Stimulated activated CD8-positive, alpha-beta memory T cell treated with anti-CD3 and anti-CD28 coated beads, Interleukin-4, amount 100 ng/mL, for 4 hours (primary cell): ENCODE measurements at places on chromosomes 4 and X.

DNA sequence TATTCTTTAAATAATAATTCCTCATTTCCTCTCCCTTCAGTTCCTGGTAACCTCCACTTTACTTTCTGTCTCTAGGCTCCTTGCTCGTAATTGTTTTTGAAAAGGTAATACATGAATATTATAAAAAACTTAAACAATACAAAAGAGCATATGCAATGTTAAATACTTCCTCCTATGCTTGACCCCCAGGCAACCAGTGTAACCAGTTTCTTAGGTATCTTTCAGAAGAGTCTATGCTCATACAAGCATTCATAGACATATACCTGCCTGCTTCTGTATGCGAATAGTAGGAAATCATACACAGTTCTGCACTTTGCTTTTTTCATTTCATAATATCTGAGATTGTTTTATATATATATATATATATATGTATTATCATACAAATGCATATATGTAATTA is 2.6 kb upstream of the MID2 start:
- no peak for DNase-seq

DNA sequence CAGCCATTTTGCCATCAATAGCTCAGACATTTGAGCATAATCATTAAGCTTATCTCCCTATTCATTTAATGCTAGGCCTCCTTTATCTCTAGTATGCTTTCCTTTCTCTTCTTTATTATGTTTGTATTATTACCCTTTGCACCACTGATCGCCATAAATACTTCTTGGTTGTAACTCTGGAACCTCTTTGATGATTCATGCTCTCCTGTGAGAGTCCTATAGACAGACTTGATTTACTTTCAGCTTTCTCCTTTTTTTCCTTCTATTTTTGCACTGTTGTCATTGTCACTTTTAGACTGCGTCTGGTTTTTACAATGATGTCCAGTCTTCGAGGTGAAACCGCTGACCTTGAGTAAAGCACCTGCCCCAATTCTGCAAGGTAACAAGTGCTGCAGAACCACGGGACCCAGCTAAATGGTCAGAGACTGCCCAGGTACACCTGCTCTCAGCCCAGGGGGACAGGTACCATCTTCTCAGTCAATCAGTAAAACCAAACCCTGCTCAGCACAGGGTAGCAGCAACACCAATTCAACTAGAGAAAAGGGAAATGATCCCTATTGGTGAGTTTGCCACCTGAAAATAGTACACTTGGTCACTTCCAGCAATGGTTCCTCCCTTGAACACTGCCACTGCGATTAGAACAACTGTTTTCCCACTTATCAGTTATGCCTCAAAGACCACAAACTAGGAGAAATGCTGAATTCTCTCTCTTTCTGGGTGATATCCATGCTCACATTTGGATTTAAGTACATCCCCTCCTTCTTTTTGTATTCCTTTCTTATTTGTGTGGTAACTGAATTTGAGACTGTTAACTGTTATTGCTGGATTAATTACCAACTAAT is 125.1 kb downstream of the MAML3 start:
- no peak for DNase-seq

DNA sequence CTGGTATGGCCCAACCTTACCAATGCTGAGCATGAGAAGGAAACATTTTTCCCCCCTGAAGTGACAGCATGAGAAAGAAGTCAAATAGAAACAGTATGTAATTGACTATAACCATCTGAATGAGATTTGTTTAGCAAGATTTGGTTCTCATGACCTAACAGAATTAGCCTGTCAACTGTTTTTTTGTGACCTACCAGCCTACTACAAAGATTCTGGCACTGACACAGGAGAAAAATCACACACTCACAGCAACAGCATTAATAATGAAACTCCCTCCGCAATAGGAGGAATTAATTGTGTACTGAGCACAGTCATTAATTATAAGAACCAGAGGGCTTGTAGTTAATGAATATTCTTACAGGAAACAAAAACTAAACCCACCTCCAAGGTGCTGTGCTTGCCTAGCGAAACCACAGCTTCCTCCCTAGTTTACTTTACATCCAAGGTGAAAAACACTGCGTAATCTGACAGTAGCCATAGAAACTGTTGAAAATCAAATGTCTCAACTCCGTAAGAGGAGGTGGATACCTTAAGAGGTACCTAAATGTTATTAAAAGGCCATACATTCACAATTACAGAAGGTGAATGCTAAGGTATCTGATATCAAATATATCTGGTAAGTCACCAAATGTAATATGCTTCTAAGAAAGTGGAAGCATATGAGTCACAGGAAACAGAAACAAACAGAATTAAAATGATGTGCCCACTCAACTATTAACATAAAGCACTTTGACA is 34.9 kb downstream of the MMRN1 start:
- DNase-seq: no peak

- no peak for DNase-seq
Measured at GRCh38 chr4:101081695-101082369, 265.5 kb downstream of the PPP3CA start.

GRCh38 chr4:19298998-19299397 is 952.7 kb upstream of the SLIT2 start:
- no peak for DNase-seq

GRCh38 chr4:11589676-11590075 is 161.0 kb upstream of the HS3ST1 start:
- no peak for DNase-seq

- no peak for DNase-seq
Measured at GRCh38 chr4:101148551-101148950, 198.8 kb downstream of the PPP3CA start.

DNA sequence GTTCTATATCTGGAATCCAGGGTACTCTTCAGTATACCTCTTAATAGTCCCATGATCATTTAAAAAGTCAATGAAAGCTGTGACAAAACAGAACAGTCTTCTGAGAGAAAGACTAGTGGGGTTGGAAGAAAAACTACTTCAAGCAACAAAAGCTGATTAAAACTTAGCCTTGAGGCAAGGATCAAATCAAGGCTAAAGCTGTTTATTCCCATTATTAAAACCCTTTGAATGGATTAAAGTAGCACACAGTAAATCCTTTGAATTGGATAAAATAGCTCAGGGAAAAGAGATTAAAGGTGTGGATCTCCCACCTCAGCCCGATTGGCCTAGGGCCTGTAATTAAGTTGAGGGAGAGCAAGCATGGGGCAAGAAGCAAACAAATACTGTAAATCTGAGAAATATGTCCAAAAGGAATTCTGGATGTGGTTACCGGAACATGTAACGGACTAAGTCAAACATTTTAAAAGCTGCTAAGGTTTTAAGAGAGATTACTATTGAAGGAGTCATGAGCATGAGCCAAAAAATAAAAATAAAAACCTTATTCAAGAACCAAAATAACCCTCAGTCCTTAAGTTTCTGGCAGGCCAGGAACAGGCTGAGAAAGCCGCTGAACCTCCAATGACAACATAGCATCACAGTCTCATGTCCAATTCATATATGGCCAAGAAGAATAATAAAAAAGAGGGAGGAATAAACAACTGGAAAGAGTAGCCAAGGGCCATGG is 257.3 kb upstream of the NEIL3 start:
- DNase-seq: no peak

GRCh38 chrX:63746278-63746677 is 38.7 kb downstream of the ARHGEF9 start:
- DNase-seq: no peak

DNA sequence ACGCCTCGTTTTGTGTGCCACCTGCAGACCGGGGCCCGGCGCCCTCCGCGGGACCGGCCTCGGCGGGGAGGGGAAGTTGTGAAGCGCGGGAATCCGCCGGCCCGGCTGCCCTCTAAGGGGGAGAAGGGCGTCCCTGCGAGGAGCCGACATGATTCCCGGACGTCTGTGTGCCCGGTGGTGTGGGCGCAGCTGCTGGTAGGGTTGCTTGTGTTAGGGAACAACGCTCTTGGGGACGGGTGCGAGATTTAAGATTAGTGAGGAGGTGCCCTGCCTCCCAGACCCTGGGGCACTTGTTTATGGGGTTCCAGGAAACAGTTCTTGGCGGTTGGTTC is 627 bp downstream of the CDKN2AIP start:
- DNase-seq: no peak

DNA sequence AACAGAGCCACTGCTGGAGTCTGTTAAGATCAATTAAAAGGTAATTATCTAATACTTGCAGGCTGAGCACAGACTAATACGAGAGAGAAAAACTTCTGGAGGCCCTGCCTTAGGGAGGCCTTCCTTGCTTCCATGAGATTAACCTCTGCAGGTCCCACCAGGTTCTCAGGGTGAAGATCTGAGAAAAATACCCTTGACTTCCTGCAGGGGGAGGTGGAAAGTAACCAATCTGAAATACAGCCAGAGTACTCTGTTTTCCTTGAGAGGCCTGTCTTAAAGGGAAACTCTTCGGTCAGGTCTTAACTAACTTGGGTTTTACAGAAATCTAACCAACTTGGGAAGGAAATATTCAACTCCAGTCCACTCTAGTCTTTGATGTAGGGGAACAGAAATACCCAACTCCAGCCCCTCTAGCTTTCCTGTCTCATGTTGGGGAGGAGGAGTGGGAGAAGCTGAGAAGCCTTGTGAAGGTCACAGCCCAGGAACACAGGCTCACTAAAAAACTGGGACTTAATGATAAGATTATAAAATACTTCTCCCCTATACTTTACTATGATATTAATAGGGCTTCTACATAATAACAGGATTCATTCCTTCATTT is 77.1 kb downstream of the TBCK start:
- DNase-seq: no peak

GRCh38 chrX:113048896-113049295 is 208.3 kb upstream of the AMOT start:
- DNase-seq: no peak

- no peak for DNase-seq
Measured at GRCh38 chr4:29549342-29549741, 1170.8 kb upstream of the PCDH7 start.

GRCh38 chrX:101368800-101369199 is 17.2 kb downstream of the BTK start:
- no peak for DNase-seq

- DNase-seq: no peak
Measured at GRCh38 chr4:15037923-15038541, 35.8 kb downstream of the CPEB2 start.

- DNase-seq: no peak
Measured at GRCh38 chrX:1215123-1215823, 2.8 kb upstream of the CRLF2 start.

DNA sequence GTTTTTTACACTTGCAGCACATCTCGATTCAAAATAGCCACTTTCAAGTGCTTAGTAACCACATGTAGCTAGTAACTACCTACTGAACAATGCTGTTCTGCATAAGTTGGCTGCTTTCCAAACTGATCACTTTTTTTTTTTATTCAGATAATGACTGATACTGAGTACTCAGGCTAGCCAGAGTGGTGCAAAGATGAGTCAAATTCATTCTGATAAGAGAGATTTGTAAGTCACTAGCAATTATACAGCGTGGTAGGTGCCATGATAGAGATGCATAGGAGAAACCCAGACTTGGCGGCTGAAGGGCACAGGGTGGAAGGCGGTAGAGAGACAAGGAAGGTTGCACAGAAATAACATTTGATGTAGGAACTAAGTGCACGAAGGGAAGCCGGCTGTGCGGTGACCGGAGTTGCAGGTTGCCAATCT is 357 bp upstream of the IGBP1 start:
- DNase-seq: no peak

GRCh38 chr4:109864134-109864533 is 16.2 kb downstream of the LRIT3 start:
- DNase-seq: no peak

- DNase-seq: no peak
Measured at GRCh38 chrX:3119376-3119775, 78.1 kb downstream of the ARSF start.

DNA sequence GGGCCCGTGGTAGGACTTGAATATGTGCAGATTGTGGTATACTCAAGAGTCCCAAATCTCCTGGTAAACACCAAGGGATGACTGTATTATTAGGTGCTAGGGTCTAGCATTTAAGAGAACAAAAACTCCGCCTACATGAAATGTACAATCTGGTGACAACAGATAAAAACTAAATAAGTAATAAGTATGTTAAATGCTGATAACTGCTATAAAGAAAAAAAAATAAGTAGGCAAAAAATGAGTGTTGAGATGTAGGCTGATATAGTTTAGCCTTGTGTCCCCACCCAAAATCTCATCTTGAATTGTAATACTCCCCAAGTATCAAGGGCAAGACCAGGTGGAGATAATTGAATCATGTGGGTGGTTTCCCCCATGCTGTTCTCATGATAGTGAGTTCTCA is 23.4 kb downstream of the OTUD4 start:
- no peak for DNase-seq

DNA sequence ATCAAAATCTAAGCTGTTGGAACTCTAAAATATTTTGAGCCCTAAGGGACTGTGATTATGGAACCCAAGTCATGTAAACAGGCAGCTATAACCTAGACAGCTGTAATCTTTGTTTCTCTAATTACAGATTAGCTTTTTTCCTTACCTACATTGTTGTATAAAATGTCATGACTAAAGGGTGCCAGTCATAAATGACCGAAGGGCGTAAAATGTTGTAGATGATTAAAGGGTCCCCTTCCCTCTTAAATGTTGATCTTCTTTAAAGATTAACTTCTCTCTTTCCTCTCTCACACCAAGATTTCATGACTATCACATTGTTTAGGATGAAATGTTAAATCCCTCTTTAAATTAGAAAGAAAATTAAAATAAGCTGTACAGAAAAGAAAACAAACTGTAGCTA is 659.4 kb upstream of the NR3C2 start:
- DNase-seq: no peak

DNA sequence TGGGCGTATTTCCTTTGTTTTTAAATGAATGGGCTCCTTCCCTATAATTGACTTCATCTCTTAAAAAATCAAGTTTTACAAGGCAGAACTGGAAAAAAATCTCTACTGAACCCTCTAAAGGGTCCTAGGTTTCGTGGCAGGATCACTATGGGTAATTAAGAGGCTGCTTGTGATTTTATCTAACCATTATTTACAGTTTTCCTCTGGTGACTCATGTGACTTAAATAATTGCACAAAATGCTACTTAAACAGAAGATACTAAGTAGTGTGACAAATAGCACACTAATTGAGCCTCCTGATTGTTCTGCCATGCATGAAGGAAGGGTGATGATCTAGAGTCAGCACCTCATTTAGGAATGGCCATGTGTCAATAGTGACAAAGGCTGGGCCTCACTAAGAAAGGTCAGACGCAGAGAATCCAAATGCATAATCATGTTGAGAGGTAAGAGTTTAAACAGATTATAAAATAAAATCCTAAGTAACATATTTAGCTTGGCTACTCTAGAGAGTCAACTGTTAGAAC is 35.5 kb downstream of the OFD1 start:
- DNase-seq: no peak

GRCh38 chr4:73224886-73225285 is 33.7 kb downstream of the ANKRD17 start:
- DNase-seq: no peak

DNA sequence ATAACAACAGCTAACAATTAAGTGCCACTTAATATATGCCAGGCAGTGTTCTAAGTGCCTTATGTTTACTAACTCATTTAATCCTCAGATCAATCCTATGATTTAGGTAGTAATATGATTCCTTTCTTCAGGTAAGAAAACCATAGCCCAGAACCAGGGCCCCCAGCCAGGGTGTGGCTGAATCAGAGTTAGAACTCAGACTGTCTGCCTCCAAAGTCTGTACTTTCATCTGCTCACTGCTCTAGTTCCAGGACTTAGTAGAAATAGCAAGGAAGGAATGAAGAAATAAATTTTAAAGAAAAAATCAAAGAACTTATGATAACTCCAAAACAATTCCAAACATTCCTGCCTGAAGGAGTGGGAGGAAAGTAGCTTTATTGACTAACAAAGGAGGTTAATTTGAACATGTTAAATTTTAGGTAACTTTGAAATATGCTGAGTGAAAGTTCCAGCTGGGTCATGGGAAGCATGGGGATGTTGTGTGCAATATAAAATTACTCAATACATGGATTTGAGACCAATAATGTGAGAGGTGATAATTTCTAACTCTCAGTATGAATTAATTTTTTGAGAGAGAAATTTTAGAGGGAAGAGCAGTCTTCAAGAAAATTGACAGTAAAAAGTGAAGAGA is 8.8 kb upstream of the ADH1C start:
- DNase-seq: no peak
